Activated CD4-positive, alpha-beta T cell treated with anti-CD3 and anti-CD28 coated beads for 36 hours (primary cell): ENCODE measurements at places on chromosomes 6 and 20. TPM values are rescaled to one million over a fixed set of nuclear protein-coding genes. Genes with fewer than 3 reads are reported as not detected.

Gene TMC2
- not detected for total RNA-seq

- DNase-seq: no peak
Observed at GRCh38 chr6:149895048-149895590, 2.8 kb downstream of the RAET1E start.

DNA sequence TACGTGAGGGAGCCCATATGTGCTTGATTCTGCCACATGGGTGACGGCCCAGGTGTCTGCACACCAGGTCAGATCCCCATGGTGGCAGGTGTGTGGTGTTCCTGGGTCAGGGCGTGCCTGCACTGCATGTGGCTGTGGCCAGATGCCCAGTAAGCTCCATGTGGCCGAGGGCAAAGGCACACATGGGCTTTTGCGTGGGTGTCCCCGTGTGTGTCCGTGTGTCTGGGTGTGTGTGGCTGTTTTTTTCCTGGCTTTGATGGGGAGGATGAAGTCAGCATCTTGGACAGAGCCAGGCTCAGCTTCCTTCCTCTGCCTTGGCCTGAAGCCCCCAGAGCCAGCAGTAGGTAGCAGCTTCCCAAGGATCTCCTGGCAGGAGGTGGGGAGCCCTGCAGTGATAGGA, 1.5 kb upstream of the TNXB start:
- DNase-seq: no peak

Gene SYCP2
- 1.5 TPM for total RNA-seq

- DNase-seq: no peak
Observed at GRCh38 chr6:134363323-134364039, 45.6 kb upstream of the SGK1 start.

- DNase-seq: peak; percentile 6
Observed at GRCh38 chr20:49775229-49775693, 37.4 kb upstream of the SLC9A8 start.

DNA sequence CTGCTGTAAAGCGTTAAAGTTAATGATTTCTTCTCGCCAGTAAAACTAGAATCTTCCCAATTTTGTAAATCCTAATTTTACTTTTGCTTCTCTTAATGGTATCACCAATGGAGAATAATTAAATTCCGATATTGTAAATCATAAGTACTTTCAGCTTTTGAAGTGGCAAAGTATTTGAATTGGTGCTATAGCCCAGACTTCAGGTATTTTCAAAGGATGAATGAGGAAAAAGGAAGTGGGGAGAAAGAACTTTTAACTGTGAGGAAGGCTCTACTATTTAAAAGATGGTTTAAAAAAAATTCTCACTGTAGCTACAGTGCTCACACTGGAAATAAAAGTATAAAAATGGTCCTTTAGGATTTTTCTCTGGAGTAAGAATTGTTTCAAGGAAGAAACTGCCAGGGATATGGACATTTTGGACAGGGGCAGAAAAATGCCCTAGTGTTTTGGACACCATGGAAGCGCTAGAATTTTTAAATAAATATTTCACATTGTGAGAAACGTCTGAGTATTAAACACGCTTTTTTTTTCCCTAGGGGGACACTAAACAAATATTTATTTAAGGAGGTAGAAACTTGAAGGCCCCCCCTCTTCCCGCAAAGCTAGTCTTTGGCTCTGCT, 1.3 kb upstream of the TAB2 start:
- no peak for DNase-seq

- no peak for DNase-seq
Observed at GRCh38 chr6:85192596-85192995, 257.3 kb upstream of the NT5E start.

- DNase-seq: no peak
Observed at GRCh38 chr20:3433744-3434143, 26.3 kb upstream of the DNAAF9 start.

DNA sequence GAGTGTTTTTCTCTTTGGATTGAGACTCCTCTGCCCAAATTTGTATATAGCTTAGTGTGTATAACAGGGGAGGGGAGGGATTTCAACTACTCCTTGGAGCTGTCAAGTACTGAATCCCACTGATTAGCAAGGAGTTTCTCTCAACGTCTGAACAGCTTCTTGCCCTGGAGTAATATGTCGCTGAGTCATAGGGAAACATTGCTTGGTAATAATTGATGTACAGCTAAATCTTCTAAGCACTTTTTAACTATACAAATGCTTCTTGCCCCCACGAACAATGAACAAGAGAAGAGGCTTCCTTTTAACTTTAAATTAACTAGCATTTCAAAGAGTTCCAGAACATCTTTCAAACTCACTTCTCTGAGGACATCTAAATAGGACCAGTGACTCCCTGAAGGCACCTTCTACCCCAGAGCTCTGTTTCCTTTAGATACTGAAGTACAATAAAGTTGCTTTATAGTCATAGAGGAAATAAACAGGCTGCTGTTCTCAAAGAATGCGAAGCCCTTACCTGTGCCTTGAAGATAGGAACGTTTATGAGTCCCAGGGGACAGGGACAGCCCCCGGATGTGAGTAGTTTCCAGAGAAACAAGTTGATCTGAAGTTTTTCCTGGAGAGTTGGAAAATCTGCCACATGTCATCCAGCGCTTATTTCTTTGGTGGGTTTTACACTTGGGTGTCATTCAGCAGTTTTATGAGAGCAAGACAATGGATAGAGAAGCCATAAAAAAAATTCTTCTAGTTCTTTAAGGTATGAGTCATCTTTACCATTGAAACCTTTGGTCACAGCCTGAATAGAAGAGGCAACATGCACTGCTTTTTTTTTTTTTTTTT, 462.5 kb upstream of the BTBD3 start:
- DNase-seq: no peak

GRCh38 chr6:113120224-113120581, 736.9 kb upstream of the MARCKS start:
- DNase-seq: no peak

DNA sequence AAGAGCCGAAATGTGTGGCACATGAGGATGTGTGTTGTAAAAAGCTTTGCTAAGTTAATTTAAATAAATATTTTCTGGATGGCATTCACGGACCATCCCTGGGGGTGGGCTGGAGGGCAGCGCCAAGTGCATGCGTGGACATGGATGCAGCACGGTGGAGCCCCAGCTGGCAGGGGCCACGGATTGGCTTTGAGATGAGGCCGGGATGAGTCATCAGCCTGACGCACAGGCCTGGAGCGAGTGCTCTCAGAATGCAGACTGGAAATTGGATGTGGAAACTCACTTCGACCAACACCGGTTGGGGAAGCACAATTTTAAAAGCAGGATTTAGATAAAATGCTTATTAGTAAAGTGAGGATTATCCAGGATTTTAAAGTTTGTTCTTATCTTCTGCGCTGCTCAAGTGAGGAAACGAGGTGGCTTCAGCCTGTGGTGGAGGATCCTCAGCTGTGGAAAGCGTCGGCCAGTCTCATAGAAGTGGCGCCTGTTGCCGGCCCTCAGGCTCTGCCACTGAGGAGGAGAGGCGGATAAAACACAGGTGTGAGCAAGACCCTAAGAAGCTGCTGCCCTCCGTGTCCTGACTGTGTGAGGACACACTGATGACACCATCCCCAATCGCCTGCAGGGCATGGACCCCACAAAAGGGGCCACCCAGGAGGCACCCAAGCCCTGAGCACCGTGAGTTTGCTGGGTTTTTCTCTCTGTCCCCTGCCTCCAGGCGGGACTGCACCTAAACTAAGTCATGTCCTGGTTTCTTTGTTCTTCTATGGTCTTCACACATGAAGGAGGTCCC, 279.7 kb downstream of the CDH4 start:
- no peak for DNase-seq

- no peak for DNase-seq
Observed at GRCh38 chr6:36651659-36652379, 26.7 kb upstream of the CDKN1A start.

- DNase-seq: no peak
Observed at GRCh38 chr6:88263591-88263990, 97.4 kb upstream of the CNR1 start.

DNA sequence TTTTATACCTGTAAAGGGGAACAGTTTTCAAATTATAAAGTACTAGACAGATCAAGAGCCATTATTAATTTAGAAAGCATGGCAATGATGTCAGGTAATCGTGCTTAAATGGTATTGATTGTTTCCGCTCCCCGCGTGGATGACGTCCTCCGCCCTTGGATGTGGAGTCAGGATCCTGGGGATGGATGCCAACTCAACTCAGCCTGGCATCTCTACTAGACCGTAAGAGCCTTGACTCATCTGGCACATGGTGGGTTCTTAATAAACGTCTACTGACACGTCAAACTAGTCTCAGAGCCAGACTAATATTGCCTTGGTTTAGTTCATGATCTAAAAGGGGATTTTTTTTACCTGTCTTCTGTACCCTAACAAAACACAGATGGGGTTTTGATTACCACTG, 80.2 kb downstream of the LRFN2 start:
- no peak for DNase-seq

DNA sequence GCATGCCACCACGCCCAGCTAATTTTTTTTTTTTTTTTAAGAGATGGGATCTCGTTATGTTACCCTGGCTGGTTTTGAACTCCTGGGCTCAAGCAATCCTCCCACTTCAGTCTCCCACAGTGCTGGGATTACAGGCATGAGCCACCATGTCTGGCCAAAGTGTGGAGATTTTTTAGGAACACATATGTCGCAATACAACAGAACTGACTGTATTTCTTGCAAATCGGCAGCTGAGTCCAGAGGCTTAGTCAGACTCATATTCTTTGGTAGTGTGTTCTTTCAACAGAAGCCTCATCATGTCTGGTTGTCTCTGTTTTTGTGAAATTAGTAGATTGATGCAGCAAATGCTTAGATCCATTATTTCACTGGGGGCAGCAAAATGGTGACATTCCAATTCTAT, 23.9 kb upstream of the CD164 start:
- DNase-seq: no peak

Gene C4A
- 3.4 TPM for total RNA-seq

DNA sequence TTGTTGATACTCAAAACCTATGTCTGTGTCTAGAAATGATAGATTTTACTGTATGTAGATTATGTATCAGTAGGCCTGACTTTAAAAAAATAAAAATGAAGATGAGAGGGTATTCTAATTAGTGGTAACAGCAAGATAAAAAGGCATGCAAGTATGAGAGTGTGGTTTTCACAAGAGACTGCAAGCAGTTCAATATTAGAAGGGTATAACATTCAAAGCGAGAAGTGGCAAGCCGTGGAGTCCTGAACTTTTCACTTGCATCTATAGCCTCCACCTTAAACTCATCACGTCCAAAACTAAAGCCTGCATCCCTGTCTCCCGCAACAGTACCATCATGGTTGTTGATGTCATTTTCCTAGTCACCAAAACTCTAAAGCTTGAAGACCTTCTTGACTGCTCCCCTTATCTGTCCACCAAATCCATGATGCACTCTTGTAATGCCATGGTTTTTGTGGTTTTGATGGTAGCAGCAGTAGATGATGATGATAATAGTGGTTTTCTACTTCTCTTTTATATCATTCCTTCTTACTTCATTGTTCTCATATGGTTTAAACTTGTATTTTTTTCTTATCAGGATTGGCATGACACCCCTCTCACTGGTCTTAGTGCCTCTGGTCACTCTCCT, 9.2 kb upstream of the CGA start:
- DNase-seq: no peak

GRCh38 chr6:85464722-85465150, 14.9 kb downstream of the NT5E start:
- peak; percentile 69 for DNase-seq

DNA sequence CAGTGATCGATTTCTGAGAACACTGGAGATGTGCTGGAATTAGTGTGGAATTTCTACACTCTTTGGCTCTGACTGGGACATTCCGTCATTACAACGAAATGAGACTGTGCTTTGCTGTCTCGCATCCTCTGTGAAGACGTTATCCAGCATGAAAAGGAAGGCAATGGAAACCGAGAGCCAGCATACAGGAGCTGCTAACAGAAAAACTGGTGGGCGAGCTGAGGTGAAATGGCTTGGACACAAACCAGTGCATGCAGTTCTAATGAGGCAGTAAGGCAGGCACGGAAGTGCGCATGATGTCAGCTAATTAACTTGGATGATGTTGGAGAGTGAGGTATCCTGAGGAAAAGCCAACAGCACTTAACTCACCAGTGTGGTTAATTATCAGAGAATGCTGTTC, 202.8 kb upstream of the AGPAT4 start:
- no peak for DNase-seq
